Neuronal stem cell (in vitro differentiated cells): ENCODE measurements at places on chromosomes 6 and 20.

DNA sequence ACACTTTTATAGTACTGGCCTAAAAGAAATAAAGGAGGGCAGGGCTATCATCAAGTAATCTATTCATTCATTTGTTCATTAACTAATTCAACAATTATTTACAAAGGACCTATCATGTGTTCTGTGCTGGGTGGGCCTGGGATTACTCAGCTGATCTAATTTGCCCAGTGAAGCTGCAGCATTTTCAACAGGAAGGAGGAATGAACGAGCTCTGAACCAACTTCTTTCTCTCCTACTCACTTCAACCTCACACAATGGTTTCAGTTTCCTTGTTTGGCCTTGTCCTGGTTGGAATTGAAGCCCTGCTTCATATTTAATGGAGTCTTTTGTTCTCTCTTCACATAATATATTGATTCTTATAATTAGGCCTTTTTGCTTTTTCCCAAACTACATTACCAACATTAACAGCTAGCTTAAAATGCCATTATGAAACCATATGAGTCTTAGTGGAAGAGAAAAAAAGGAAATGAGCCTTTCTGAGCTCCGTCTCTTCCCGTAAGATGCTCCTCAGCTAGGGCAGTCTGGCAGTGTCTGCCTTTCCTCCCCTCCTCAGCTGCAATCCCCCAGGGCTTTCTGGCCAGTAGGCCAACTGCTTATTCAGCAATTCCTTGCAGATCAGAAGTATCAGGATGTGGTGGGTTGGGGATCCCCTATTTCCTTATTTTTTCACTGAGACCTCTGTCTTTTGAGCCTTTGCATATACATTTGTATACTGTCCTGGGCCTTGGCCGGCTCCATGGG lies 79.4 kb upstream of the NRN1 start:
- H3K36me3 ChIP-seq: no peaks in the 10 kb centered on the region
- H3K4me1 ChIP-seq: no peaks in the 10 kb centered on the region
- no peak overlapping the region for H3K4me3 ChIP-seq
- no peaks in the 10 kb centered on the region for H3K27me3 ChIP-seq
- no peak overlapping the region for H3K27ac ChIP-seq
- no peak for DNase-seq

DNA sequence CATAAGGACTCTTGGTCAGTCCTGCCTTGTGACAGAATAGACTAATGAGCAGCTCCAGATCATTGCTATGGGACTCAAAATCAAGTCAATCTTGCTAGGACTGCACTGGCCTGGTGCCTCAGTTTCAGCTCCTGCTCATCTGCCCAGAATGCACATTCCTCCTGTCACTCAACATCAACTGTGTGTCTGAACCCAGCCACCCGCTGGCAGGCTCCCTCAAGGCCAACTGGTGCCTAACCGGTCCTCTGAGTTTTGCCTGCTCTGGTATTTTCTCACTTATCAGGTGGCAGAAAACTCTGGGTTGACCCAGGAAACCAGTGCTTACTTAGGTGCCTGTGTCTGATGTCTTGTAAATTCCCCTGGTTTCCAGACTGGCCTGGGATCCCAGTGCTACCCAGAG lies 297.7 kb downstream of the DHX35 start:
- H3K36me3 ChIP-seq: no peaks in the 10 kb centered on the region
- H3K4me1 ChIP-seq: no peaks in the 10 kb centered on the region
- no peak for DNase-seq
- no peak overlapping the region for H3K4me3 ChIP-seq
- H3K27ac ChIP-seq: no peak overlapping the region
- H3K27me3 ChIP-seq: no peaks in the 10 kb centered on the region

DNA sequence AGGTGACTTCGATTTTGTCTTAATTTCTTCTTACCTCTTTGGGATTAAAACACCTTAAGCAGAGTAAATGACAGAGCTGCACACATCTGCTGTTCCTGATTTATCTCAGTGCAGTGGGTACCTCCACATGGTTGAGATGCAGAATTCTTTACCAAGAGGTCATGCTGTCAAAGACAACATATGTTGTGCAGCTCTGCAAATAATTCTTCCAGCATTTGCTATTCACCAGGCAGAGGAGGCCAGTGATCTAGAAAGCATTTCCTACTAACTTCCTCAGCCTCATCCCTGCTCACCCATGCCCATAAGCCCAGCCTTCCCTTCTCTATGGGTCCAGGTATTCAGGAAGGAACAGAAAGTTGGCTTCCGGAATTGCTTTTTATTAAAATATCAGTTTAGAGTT lies 109.3 kb downstream of the THBS2 start:
- no peaks in the 10 kb centered on the region for H3K4me1 ChIP-seq
- no peaks in the 10 kb centered on the region for H3K36me3 ChIP-seq
- H3K27ac ChIP-seq: no peak overlapping the region

GRCh38 chr6:39911513-39912125 lies 22.6 kb downstream of the MOCS1 start:
- H3K27ac ChIP-seq: no peak overlapping the region
- H3K4me1 ChIP-seq: peaks cover 3% of the 10 kb centered on the region
- no peaks in the 10 kb centered on the region for H3K27me3 ChIP-seq
- no peak for DNase-seq
- peaks cover 2% of the 10 kb centered on the region for H3K36me3 ChIP-seq
- no peak overlapping the region for H3K4me3 ChIP-seq

DNA sequence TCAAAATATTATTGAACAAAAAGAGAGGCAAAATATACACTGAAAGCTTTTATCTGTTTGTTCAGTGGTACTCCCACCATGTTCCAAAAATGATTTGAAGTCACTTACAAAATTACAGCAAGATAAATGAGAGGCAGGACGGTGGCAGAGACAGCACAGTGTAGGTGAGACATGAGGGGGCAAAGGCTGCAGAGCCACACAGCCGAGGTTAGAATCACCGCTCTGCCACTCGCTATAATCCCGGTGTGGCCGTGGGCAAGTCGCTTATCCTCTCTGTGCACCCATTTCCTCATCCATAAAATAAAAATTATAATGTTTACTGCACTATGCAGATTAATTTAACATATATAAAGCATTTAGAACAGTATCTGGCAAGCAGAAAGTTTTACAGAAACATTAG lies 140.1 kb upstream of the BEND6 start:
- DNase-seq: no peak
- H3K27me3 ChIP-seq: no peaks in the 10 kb centered on the region
- H3K36me3 ChIP-seq: no peaks in the 10 kb centered on the region
- no peak overlapping the region for H3K4me3 ChIP-seq
- peaks cover 4% of the 10 kb centered on the region for H3K4me1 ChIP-seq

- no peaks in the 10 kb centered on the region for H3K36me3 ChIP-seq
- no peak for DNase-seq
- no peak overlapping the region for H3K4me3 ChIP-seq
- H3K27ac ChIP-seq: no peak overlapping the region
- no peaks in the 10 kb centered on the region for H3K27me3 ChIP-seq
- H3K4me1 ChIP-seq: no peaks in the 10 kb centered on the region
Observed at GRCh38 chr6:114040871-114041270, 69.9 kb upstream of the HDAC2 start.

DNA sequence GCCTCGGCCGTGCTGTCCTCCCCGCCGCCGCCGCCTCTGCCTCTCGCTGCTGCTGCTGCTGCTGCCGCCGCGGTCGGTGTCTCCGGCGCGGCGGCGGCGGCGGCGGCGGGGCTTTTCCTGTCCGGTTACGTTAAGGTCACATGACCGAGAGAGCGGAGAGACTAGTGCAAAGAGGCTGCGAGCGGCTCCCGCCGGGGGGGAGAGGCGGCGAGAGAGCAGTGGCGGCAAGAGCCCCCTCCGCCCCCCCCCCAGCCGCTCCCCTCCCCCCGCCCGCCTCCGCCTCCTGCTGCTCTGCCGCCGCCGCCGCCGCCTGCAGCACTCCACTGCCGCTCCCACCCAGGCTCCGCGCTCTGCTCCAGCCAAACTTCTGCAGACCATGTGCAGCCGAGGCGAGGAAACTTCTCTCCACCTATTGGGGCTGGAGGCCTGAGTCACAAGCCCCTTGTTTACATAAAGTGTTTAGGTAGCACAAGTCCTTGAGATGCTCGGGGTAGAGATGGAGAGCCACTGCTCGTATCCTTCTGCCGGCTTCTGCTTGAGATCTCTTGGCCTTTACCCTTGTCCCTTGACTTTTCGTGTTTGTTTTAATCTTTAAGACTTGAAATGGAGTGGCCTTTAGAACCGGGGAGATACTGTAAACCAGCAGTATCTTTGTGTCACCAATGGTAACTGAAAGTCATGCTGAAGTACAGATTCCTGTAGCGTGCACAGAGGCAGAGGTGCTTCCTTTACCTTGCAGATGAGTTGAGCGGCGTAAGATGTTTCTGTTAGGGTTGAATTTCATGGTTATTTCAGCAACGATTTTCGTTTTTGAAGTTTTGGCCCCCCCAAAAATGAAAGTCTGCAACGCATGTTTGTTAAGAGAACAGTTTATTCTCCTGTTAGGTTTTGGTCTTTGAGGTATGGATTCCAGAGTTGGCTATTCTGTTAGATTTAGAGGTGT lies at the start of gene ZBTB2:
Gene ZBTB2, minus strand, starts transcription at position 89 of the 943 bp plus-strand sequence. CDS start 17,922 bp downstream, outside the sequence.
- peak within 1 kb of the TSS; percentile 100 for H3K27ac ChIP-seq
- H3K4me1 ChIP-seq: peaks cover 6% of the 10 kb centered on the region
- H3K36me3 ChIP-seq: peaks cover 56% of the 10 kb centered on the region
- peak within 1 kb of the TSS; percentile 61 for H3K4me3 ChIP-seq
- H3K27me3 ChIP-seq: no peaks in the 10 kb centered on the region

DNA sequence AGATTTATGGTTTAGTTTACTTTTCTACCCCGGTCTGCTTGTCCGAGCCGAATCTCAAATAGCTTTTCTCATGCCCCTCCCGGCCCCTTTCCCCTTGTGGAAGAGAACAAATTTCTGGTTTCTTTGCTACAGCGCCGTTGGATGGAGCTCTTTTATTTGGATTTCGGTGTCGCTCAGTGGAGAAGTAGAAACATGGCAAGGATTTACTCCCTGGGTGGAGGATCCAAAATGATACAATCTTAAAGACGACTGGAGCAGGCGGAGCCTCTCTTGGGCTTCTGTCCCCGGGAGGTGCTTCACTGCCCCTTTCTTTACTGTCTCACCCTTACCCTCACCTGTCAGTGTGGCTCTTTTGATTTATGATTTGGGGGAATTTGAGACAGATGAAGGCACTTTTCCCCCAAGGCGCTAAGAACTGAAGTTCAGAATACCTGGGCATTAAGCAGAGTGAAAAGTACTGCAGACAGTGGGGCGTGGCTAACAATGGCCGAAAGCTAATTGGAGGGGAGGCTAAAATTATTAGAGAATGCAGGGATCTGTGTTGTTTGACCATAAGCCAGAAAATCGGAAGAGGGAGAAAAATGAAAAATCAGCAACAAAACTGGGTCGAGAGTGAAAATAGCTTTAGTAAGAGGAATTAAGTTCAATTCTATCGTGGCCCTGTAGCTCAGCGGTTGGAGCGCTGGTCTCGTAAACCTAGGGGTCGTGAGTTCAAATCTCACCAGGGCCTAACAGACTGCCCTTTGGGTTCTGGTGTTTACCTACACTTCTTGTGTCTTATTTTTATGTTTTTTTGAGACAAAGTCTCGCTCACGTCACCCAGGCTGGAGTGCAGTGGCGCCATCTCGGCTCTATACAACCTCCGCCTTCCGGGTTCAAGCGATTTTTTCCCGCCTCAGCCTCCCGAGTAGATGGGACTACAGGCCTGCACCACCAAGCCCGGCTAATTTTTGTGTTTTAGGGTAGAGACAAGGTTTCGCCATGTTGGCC lies 145.1 kb upstream of the ZNF184 start:
- peaks cover 7% of the 10 kb centered on the region for H3K27me3 ChIP-seq
- H3K4me1 ChIP-seq: no peaks in the 10 kb centered on the region
- peak overlapping the region; percentile 51 for H3K4me3 ChIP-seq
- H3K27ac ChIP-seq: no peak overlapping the region
- H3K36me3 ChIP-seq: no peaks in the 10 kb centered on the region

DNA sequence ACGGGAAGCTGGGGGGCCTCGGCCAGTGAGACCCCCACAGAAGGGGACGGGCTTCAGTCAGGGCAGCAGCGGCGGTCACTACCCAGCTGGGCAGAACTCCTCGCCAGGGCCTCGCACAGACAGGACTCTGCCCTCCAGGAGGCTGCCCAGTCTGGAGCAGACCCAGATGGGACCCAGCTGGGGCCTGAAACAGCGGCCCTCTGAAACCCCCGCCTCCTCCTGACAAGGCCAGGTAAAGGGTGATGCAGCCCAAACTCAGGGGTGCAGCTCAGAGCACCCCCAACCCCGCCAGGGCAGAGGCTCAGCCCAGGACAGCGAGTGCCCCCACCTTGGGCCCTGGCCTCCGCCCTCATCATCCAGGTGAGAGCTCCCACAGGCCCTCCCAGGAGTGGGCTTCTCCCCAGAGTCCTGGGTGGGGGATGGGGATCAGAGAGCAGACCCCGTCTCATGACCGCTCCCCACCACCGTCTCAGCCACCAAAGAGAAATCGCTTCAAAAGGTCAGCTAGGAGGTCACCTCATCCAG lies 2.2 kb downstream of the EEF1A2 start:
- peaks cover 49% of the 10 kb centered on the region for H3K27me3 ChIP-seq
- no peaks in the 10 kb centered on the region for H3K36me3 ChIP-seq

- H3K4me1 ChIP-seq: peaks cover 24% of the 10 kb centered on the region
- no peak overlapping the region for H3K4me3 ChIP-seq
- H3K27ac ChIP-seq: no peak overlapping the region
- H3K27me3 ChIP-seq: no peaks in the 10 kb centered on the region
Observed at GRCh38 chr20:63945921-63946920, 10.0 kb downstream of the UCKL1 start.

DNA sequence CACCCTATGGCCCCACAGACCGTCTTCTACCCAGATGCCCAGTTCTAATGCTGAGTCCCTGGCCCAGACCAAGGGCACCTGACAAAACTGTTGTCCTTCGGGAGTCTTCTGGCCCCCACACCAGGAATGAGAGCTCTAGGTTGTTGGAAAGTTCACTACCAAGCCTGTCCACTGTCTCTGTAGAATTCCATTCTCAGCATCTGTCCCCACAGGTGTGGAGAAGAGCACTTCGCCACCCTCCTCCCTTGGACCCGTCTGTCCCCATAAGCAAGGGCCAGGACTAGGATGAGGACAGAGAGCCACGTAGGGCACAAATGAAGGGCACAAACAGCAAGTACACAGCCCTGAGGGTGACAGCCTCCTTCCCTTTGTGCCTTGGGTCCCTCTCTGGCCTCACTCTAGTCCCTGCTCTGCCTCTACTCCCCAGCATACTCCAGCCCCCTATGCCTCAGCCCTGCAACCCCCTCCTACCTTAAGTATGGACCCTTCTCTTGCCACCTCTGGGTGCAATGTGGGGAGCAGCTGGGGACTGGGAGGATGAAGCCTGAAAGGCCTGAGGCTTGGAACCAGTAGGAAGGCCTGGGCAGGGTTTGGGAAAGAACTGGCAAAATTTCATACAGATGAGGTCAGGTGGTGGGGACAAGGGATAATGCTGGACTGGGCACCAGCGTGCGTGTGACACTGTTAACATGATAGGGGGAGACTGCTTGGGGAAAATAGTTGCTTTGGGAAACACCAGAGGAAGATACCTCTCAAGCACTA lies 4.3 kb downstream of the LZTS3 start:
- peaks cover 4% of the 10 kb centered on the region for H3K4me1 ChIP-seq
- H3K4me3 ChIP-seq: no peak overlapping the region
- no peak for DNase-seq
- H3K27me3 ChIP-seq: no peaks in the 10 kb centered on the region
- no peaks in the 10 kb centered on the region for H3K36me3 ChIP-seq

DNA sequence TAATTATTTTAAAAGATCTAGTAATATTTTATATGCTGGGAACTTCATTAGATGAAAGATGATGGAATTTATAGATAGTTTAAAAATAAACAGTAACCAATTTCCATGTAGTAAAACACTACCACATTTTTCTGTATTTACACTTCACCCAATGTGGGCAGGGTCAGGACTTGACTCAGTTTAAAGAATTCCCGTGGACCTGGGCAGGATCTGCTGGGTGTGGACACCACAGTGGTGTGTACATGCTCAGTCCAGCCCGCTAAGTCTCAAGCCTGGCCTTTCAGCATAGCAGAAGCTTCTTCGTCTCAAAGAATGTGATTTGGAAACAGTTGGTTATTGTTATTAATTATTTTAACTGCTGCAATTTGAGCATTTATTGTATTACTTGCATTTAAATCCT lies 364.2 kb downstream of the SYNE1 start:
- H3K36me3 ChIP-seq: no peaks in the 10 kb centered on the region
- no peaks in the 10 kb centered on the region for H3K27me3 ChIP-seq
- no peak overlapping the region for H3K4me3 ChIP-seq
- no peak overlapping the region for H3K27ac ChIP-seq
- peaks cover 2% of the 10 kb centered on the region for H3K4me1 ChIP-seq
